IPS DF 19.7 (cell line): ENCODE measurements at places on chromosomes 2 and 18.
A peak's percentile ranks its signal among the peaks of the same experiment; 100 is the strongest.

GRCh38 chr18:33557706-33558105 is 20.3 kb upstream of the ASXL3 start:
- no peak for DNase-seq

DNA sequence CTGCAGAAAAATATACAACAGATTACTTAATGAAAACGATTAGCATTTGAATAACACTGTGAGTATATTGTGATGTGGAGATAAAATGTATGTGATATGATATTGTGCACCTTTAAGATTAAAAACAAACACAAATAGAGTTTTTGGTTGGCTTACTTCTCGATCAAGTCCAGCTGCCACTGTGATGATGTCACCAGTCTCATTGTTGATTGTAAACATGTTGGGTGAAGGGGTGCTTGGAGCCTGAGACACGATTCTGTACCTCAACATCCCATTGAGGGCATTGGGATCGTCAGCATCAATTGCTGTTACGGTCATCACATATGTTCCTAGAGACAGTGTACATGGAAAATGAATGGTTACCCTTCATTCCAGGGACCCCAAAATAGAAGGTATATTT is 174.1 kb downstream of the CDH2 start:
- DNase-seq: no peak

DNA sequence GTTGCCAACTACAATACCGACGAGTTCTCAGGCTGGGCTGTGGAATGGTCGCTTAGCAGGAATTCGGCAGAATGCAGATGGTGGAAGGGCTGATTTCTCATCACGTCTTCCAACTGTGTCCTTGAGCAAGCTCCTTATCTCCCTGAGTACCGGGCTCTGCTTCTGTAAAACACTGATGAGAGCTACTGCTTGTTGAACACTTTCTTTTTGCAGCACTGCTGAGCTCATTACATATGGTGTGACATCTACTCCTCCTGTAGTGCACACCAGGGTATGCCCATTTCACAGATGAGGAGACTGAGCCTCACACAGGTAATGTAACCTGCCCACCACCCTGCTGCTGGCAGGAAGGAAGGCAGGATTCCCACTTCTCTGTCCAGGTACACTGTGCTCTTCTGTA is 8.3 kb downstream of the IL1R2 start:
- DNase-seq: no peak

- DNase-seq: no peak
These were observed 46.2 kb downstream of the COA5 start for GRCh38 chr2:98561902-98562695.

GRCh38 chr2:239711911-239712570 is 311.2 kb upstream of the HDAC4 start:
- no peak for DNase-seq

- no peak for DNase-seq
These were observed 461.6 kb downstream of the BCL11A start for GRCh38 chr2:60091894-60092293.

GRCh38 chr18:79556829-79557585 is 122.6 kb upstream of the CTDP1 start:
- DNase-seq: no peak

DNA sequence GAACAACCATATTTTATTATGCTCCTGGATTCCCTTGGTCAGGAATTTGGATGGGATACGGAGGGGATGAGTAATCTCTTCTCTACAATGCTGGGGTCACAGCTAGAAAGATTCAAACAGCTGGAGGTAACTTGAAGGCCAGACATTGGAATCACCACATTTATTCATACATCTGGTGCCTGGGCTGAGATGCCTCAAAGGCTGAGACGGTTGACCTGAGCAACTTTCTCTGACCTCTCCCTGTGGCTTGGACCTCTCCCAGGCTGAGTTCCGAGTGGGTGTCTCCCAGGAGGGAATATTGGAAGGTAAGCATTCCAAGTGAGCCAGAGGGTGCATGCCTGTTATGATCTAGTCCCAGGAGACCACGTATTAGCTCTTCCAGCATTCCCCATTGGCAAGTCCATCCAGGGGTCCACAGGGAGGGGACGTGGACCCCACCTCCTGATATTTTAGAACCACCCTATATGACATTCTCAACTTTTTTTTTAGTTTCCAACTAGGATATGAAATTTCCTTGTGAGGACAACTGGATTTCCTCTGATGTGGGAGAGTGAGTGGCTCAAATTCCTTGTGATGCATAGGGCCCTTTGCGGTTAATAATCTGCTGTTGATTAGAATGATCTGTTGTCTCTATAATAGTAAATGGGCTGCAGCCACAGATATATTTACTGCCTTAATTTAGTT is 101.8 kb downstream of the MRPS9 start:
- DNase-seq: no peak

GRCh38 chr2:38076710-38077430 is 919 bp upstream of the CYP1B1 start:
- no peak for DNase-seq

GRCh38 chr2:71223767-71224333 is 3.1 kb downstream of the PAIP2B start:
- peak; percentile 47 for DNase-seq

- no peak for DNase-seq
These were observed 15.7 kb downstream of the COL5A2 start for GRCh38 chr2:189163889-189164288.

DNA sequence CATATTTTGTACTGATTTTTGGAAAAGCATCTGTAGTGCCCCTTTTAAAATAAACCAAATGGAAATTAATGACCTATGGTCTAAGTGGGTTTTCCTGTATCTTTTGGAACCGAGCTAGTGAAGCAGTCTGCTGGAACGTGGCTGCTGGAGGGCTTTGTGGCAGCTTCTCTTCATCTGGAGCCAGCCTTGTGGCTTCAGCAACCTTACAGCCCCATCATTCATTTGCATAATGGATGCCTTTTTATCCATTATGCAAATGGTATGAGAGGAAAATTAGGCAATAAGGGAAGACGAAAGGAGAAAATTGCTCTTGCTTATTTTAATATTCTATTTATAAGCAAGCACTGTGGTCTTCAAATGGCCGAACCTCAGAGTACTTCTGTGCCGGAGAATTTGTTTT is 421.0 kb downstream of the PARD3B start:
- no peak for DNase-seq

- no peak for DNase-seq
These were observed 512.5 kb downstream of the RNF144A start for GRCh38 chr2:7429733-7430132.

GRCh38 chr18:9643549-9643948 is 29.2 kb upstream of the PPP4R1 start:
- DNase-seq: peak; percentile 95

GRCh38 chr2:84942166-84942565 is 28.8 kb upstream of the KCMF1 start:
- no peak for DNase-seq

GRCh38 chr2:86235196-86235980 is 36.1 kb downstream of the MRPL35 start:
- no peak for DNase-seq

DNA sequence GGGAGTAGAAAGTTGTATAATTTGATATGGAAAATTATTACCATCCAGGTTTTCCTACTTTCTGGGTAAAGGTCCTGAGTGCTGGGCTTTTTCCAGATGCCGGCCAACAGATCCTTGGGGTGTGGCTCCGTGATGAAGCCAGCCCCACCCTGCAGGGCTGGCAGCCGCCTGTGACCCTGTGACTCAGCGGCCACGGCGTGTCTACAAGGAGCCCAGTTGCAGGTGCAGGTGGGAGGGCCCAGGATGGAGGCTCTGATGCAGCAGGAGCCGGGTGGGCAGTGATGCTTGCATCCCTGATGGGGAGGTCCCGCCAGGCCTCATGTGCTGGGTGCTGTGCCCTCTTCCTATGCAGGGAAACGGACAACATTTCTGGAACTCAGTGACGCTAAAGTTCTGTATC is 96.0 kb upstream of the ALKAL2 start:
- no peak for DNase-seq

DNA sequence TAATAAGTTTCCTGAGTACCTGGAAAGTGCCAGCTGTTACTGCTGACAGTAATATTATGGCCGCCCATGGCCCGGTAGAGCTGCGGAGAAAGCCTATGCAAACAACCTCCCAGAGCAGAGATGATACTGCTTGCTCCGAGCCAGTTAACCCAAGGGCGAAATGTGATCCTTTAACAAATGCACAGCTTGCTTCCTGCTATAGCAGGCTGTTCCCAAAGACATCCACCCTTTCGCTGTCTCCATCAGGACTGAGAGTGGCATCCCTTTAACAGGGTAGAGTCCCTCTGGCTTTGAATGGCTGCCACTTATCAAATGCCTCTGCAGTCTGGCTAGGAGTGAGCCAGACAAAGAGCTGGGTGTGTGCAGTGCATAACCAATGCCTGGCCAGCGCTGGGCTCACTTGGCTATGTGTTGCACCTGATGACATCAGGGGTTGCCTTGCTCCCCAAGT is 69.7 kb upstream of the DAPL1 start:
- DNase-seq: peak; percentile 7

DNA sequence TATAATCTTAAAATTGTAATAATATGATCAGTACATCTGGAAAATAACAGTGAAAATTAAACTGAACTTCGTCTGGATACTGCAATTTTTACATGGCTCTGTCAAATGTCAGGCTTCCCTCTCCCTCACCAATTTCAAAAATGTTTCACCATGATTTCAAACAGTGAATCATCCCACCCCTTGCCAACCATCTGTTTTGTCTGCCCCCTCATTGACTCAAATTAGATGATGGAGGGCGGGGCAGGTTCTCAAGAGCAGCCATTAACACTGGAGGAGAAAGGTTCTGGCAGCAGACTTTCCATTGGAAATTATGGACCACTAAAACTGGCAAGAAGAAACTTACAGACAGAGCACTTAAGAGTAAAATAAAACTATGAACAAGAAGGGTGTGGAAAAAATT is 1195.7 kb upstream of the ZEB2 start:
- DNase-seq: no peak

- DNase-seq: no peak
These were observed 94.5 kb upstream of the TMEM178A start for GRCh38 chr2:39571111-39571731.

- DNase-seq: no peak
These were observed 20.4 kb upstream of the TDRD15 start for GRCh38 chr2:21103274-21103891.

GRCh38 chr2:67503066-67503795 is 106.1 kb downstream of the ETAA1 start:
- DNase-seq: no peak

DNA sequence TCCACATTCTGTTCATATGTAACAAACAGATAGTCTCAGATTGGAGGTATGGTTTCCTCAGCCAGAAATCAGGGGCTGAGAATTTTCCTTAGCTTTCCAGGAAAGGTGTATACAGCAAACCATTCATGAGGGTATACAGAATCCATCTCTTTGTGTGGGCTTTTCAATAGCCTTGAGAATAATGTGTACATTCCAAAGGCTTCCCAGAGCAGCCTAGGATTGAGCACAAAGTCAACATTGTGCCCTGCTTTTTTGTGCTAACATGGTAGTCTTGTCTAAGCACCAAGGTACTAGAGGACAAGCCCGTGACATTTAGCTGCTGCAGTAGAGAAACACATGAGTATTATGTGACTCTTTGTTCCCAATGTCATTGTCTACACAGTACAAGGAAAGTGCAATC is 322.1 kb upstream of the TANK start:
- DNase-seq: no peak

- no peak for DNase-seq
These were observed 132.4 kb downstream of the CYP26B1 start for GRCh38 chr2:72015266-72015665.

DNA sequence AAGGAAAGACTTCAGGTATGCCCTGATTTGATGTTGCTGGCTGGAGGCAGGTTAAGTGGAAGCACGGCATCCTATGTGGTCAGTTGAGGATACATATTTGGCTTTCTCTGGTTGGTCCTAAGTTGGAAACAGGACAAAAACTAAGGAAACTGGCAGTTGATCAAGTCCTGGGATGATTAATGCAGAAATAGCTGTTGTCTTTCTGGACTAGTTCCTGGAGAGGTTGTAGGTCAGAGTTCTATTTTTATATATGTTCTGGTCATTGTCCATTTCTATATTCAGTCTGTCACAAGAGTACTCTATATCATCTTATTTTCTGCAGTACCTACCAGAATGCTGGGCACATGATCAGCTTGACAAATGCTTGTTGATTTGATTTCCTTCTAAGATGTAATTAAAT is 4.0 kb upstream of the SLC35F5 start:
- no peak for DNase-seq

- DNase-seq: peak; percentile 60
These were observed 680.7 kb downstream of the EPHA4 start for GRCh38 chr2:220891405-220891804.

- no peak for DNase-seq
These were observed 25.1 kb downstream of the TIMM21 start for GRCh38 chr18:74173434-74173750.

GRCh38 chr2:234300932-234301823 is 195.7 kb downstream of the ARL4C start:
- DNase-seq: no peak

- no peak for DNase-seq
These were observed 89.7 kb upstream of the MSH2 start for GRCh38 chr2:47313141-47313691.

DNA sequence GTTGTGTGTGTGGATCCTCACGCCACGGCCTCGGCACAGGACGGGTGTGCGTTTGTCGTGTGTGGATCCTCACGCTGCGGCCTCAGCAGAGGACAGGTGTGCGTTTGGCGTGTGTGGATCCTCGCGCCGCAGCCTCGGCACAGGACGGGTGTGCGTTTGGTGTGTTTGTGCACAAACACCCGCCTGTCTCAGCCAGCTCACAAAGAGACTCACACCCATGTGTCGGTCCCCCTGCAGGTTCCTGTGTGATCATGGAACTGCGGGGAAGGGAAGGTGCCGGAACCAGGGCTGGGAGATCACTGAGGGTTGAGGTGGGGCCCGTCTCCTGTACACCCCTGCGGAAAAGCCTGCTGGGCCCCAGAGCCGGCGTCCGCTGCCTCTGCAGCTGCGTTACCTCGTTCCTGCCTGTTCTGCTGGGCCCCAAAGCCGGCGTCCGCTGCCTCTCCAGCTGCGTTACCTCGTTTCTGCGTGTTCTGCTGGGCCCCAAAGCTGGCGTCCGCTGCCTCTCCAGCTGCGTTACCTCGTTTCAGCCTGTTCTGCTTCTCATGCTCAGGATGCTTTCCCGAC is 53.6 kb downstream of the CTDP1 start:
- DNase-seq: no peak

GRCh38 chr18:473802-474201 is 26.7 kb downstream of the COLEC12 start:
- no peak for DNase-seq

DNA sequence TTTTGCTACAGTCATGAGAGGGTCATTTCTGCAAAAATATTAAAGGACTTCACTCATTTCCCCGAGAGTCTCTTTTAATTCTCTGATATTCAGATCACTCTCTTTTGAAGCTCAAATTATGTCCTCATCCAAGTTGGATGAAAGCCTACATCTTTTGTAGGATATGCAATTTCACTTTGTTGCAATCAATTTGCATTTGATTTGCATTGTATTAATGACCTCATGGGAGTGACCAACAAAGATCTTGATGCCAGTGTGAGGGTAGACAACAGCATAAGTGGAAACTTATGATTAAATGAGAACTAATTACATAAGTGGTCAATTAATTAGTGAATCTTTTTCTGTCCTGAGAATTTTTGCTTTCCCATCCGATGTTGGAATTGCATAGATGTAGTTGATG is 60.3 kb upstream of the UPP2 start:
- no peak for DNase-seq
